ENCODE measurements at places on chromosomes 16 and 17. TPM values are rescaled to one million over a fixed set of nuclear protein-coding genes. Genes with fewer than 3 reads are reported as not detected.

The PRSS53 gene
- total RNA-seq = 1.7 TPM

The TAT gene
- not detected for total RNA-seq

The PGAP3 gene
- 10.4 TPM for total RNA-seq

The CD300E gene
- not detected for total RNA-seq

The CCL3 gene
- not detected for total RNA-seq

The ZNF597 gene
- total RNA-seq = 2.5 TPM

The DHX8 gene
- 41.3 TPM for total RNA-seq

The KRTAP2-2 gene
- not detected for total RNA-seq

All from mammary epithelial cell (primary cell).